CD4-positive, alpha-beta T cell treated with Interleukin-10 for 1 hour (primary cell): ENCODE measurements at places on chromosomes 4 and X.
A peak's percentile ranks its signal among the peaks of the same experiment; 100 is the strongest.

DNA sequence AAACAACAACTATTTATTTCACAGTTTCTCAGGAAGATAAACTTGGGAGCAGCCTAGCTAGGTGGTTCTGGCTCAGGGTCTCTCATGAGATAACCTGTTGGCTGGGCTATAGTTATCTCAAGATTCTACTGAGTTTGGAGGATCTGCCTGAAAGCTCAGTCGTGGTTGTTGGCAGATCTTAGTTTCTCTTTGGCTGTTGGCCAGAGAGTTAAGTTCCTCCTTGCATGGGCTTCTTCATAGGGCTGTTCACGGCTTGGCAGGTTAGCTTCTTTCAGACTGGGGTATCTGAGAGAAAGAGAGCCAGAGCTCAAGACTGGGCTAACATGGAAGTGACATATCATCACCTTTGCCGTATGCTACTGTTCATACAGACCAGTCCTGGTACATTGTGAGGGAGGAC is 28.7 kb downstream of the SEC24B start:
- DNase-seq: no peak

DNA sequence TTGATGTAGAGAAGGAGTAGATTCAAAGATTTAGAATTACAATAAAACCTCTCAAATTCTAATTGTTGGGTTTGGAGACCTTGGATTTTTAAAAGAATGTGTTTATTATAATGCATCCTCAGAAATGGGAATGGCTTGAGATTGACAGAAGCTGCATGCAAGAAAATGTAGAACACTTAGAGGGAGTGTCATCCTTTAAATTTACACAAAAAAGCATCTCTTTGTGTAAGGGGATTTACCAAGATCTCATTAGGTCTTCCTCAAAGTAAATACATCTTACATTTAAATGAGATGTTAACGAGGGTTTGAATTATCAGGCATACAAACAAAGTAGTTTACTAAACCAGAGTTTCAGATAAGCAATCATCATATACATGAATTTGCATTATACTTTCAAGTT is 615.0 kb downstream of the FAM133A start:
- no peak for DNase-seq

- no peak for DNase-seq
Observed at GRCh38 chr4:169116270-169116901, 106.3 kb upstream of the CBR4 start.

DNA sequence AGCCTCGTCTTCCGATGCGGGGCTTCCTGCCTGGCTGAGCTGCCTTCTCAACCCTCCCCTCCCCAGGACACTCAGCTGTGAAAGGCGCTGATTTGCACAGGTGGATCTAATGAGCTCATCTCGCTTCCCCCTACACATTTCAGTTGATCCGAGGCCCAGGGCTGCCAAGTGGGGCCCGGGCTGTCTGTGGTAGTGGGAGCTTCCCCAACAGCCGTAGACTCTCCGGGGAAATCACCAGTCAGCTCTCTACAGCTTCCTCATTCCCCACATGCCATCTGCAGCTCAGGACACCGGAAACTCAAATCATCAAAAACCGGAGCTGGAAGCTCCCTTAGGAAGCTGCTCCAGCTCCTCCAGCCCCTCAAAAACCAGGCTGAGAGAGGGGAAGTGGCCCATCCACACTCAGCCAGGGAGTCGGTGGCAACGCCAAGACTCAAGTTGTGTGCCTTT is 56.2 kb downstream of the SMIM20 start:
- DNase-seq: no peak

- peak; percentile 6 for DNase-seq
Observed at GRCh38 chrX:20378233-20378920, 111.7 kb upstream of the RPS6KA3 start.

DNA sequence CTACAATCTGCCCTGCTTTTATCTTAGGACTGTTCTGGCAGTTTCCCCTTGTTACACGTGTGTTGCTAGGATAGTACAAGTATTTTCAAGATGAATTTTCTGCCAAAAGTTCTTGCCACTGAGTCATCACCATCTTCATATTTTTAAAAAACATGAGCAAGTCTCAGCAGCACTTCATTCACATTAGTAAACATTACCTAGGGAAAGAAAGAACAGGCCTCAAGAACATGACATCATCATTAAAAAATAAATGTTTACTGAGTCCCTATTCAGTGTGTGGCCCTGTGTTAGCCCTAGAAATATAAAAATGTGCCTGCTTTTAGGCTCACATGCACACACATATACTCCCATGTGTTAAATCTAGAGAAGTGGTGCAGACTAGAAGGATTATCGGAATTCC is 18.7 kb upstream of the GPC3 start:
- DNase-seq: no peak

DNA sequence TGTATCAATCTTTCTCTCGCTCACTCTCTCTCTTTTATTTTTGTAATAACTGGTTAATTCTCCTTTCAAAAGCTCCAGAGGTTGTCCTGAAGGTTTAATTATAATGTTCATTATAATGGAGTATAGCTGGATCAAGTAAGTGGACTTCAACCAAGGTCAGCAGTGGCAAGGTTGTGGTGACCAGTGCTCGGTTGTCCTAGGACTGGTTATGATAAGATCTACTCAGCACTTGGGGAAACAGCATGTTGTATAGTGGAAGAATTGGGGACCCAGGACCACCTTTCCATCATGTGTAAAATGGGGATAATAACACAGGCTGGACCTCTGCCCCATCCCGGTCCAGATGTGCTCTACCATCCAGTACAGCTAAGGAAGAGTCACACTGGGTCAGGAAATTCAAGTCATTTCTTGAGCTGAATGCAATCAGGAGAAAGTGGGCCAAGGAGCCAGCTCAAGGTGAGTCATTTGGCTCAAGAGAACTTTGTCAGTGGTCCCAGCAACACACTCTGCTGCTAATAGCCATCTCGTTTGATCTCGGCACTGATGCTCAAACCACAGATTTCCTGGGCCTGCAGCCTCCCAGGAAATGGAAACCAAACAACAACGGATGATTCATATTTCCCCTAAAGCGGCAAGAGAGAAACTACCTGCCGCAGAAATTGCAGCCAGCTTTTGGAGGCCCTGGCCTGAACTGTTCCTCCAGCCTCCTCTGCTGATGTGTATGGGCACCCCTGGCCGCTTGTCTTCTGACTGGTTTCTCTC is 123.6 kb upstream of the RBPJ start:
- peak; percentile 81 for DNase-seq

GRCh38 chr4:121934635-121935034 is 17.2 kb downstream of the TRPC3 start:
- no peak for DNase-seq

DNA sequence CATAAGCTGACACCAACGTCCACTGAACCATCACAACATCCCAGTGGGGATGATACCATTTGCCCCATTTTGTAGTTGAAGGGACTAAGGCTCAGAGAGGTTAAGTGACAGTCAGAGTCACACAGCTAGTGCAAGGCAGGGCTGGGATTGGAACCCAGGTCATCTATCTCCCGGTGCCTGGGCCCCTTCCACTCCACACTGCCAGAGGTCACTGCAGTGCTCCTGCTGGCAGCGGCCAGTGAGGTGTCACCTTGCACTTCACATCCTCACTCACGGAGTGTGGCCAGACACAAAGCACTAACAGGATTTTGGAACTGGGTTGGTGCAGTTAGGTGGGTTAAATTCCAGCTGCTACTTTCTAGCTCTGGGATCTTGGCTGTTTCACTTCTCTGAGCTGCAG is 118.7 kb downstream of the ENPP6 start:
- DNase-seq: no peak

DNA sequence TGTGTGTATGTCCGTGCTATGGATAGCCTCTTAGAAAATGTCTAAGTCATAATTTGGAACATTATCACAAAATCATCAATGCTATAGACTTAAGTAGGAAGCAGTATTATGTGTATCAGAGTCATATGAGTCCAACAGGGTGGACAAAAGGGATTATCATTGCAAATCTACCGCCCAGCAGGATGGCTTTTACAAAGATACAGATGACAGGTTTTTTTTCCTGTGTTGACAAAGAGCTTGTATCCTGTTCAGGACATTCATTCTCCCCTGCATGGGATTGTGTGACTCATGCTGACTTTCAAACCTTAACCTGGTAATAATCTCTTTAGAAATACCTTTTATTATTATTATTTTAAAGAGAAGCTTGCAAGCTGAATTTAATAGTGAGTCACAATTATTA is 310.3 kb upstream of the GNPDA2 start:
- no peak for DNase-seq

DNA sequence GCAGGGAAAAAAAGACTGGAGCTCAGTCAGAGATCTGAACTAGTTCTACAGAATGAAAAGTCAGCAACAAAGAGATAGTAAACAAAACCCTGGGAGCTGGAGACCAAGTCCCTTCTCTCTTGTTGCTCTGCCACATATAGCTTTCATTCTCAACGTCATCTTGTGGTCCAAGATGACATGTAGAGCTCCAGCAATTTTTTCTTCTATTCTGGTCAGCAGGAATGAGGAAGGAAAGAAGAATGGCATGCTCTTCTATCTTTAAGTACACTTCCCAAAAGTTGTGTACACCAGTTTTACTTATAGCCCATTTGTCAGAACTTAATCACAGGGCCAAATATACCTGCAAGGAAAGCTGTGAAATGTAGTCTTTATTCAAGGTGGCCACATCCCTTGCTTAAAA is 45.6 kb downstream of the RAP2C start:
- DNase-seq: no peak

- no peak for DNase-seq
Observed at GRCh38 chrX:1463581-1463980, 10.9 kb upstream of the ASMTL start.

GRCh38 chrX:46198858-46199257 is 346.4 kb downstream of the ZNF674 start:
- no peak for DNase-seq

GRCh38 chr4:73998040-73999011 is at the start of gene CXCL5:
Gene CXCL5, minus strand, starts transcription at chr4:73998677. Its CDS starts 96 bp downstream, at chr4:73998581.
- no peak for DNase-seq

DNA sequence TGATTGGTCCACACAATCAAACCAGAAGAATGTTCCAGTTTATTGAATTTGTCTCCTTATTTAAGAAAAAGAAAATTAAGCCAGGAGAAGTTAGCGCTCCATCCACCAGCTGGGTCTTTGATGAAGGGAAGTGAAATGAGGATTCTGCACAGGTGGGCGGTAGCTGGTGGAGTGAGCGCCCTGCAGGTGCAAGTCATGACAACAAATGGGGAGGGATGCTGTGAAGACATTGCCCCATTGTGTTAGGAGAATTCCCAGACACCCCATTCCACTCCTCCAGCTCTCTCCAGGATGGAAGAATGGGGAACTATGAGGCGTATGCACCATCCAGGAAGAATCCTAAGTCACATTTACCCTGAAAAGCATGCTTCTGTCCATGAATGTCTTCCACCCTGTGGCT is 22.9 kb downstream of the PLRG1 start:
- no peak for DNase-seq

- no peak for DNase-seq
Observed at GRCh38 chrX:154819771-154820341, 14.6 kb upstream of the MPP1 start.

- no peak for DNase-seq
Observed at GRCh38 chr4:56622176-56622575, 58.9 kb downstream of the HOPX start.

DNA sequence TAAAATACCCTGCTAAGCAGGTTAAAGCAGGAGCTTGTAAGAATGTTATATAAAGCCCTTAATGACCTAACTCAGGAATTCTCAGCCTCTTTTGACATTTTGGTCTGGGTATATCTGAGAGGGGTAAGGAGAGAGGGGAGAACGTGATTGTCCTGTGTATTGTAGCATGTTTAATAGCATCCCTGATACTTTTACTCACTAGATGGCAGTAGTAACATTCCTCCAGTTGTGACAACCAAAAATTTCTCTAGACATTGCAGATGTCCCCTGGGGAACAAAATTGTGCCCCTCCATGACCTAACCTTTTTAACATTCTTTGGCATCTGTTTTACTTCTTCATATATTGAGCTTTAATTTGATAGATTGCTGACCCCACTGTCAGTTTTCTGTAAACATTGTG is 17.9 kb downstream of the SMARCA5 start:
- DNase-seq: no peak

GRCh38 chr4:17027495-17027894 is 129.1 kb upstream of the LDB2 start:
- no peak for DNase-seq

DNA sequence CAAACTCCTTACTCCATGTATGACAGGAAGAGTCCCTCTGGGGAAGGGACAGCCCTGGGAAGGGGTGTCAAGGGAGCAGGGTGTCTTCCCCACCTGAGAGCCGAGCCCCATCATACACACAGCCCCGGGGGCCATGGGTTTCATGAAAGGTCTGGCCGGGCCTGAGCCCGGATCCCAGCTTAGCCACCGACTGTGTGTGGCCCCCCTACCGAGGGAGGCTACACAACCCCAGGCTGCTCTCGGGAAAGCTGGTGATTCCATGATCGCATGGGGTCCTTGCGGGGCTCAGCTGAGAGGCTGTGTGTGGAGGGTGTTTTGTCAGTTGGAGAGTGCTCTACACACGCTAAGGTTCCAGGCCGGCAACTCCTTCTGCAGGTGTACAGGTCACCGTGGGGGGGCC is 55.6 kb downstream of the SORCS2 start:
- no peak for DNase-seq

DNA sequence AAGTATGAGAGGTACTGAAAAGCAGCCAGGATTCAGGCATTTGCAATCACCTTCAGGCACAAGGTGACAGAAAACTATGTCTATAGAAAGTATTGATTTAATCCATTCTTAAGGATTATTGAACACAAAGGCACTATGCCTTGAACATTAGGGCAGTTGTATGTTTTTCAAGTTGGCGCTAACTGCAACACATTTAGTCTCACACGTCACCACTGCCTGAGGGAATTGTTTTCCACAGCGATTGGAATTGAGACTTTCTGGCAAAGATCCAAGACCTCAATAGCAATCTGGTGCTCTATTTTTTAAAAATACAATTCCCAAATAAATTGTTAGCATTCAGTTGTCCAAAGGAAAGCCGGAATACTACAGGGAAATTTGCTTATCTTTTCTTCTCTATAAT is 52.7 kb upstream of the FTHL17 start:
- DNase-seq: no peak

GRCh38 chr4:141339391-141339790 is 118.7 kb downstream of the ZNF330 start:
- DNase-seq: no peak

DNA sequence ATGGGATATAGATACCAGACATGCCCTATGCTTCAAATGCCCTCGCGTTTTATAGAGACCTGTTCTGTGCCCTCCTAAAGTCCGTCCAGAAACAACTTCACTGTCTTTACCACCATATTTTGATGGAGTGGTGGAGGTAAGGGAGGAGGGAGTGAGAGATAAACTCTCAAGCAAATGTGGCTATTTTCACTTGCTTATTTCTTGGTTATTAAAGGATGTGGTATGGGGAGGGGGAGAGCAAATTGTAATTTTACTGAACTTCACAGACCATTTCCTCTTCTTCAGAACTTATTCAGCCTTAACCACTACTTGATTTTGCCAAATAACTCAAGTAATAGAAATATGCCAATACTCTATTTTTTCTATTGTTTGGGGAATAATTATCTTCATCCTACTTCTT is 31.5 kb downstream of the GPR174 start:
- no peak for DNase-seq

GRCh38 chr4:182877326-182877883 is 39.8 kb downstream of the DCTD start:
- no peak for DNase-seq

DNA sequence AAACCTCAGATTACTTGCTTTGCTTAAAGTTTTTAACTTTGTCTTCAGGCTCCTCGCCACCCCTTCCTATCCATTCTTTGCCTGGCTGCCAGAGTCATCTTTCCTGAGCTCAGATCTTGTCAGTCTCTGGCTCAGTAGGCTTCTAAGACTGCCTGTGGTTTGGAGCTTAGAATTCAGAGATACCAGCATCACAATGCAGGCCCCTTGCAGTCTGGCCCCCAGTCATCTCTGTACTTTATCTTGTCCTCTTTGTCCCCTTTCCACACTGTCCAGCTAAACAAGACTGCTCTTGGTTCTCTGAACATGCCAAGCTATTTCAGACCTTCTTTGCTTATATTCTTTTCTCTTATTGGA is 3.0 kb downstream of the KIAA0232 start:
- no peak for DNase-seq
